ENCODE measurements at places on chromosomes 7 and 10.

DNA sequence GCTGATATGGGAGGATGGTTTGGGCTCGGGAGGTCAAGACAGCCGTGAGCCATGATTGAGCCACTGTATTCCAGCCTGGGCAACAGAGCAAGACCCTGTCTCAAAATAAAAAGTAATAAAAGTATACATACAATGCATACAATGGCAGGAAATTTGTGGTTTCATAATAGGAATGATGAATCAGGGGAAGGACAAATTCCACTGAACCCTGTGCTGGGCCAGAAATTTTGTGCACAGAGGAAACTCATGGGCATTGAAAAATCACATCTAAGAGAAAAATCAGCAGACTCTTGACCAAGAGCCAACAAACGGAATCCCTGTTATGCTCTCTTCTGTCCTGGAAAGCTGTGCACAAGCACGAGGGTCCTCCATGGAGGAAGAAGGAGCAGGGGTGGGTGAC lies 35.1 kb downstream of the SEM1 start:
- no peak for DNase-seq

DNA sequence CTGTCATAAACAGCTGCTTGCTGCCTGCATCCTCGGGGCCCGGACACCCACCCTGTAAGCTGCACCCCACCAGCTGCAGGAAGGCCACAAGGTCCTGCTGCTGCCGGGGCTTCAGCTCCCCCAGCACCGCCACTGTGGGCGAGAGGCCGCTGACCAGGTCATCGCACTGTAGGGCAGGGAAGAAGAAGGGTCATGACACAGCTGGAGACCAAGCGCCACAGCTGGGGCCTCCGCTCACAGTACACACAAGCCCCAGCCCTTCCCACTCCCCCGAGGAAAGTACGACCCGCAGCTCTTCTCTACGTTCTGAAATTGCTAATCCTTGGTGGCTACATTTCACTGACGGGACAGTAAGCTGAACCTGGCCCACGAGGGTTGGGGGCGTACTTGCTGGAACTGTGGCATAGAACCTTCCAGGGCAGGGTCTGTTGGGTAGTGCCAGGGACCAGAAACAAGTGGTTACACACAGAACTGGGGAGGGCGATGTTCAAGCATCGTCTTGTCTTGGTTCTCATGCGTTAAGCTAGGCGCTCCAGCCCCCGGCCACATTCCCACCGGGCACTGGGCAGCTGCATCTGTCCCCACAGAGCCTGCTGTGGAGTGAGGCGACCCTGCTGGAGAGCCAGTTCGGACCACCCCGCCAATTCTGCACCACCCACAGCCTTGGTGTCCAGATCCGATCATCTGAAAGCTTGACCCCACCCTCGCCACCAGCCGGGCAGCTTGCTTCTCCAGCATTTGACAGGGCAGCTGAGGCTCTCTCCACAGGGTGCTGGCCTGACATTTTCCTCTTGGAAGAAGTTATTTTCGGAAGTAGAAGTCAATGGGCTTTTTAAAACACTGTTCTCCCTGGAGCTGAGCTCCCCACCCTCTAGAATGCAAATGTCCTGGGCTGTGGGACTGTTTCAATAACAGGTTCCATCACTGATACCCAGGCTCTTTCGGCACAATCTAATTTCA lies 50.8 kb downstream of the GSDME start:
- DNase-seq, result no peak

DNA sequence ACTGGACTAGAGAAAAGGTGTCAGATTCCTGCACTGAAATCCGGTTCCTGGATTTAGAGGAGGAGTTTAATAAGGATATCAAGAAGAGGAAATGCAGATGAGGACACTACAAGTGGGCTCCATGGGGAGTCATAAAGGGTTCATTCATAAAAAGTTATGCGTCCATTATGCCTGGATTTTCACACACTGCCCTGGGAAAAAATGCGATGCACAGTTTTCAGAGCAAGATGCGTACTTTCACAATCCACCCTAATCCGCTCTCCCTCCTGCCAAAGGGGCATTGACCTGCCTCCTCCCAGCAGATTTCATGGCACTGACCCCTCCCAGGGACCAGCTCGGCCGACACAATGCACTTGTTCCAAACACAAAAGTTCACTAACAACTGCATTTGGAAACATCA lies 42.2 kb upstream of the OPALIN start:
- no peak for DNase-seq

GRCh38 chr7:36567699-36568451 lies 156.4 kb downstream of the AOAH start:
- DNase-seq, result no peak

DNA sequence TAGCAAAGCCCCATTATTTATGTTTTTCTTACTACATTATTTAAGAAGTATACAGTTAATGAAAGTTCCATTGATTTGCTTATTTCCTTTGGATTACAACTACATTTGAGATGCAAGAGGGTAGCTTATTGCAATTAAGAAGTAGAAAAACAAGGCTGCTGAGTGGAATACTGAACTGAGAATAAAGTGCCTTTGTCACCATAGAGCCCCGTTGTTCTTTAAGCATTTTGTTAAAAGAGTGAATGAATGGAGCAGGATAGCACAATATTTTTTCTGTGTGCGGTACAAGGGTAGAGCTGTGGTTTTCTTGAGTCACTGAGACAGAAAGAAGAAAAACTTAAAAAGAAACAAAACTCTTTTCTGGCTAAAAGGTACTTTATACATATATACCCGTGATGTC lies 45.6 kb downstream of the ZNF277 start:
- no peak for DNase-seq

- no peak for DNase-seq
Observed at GRCh38 chr7:142100634-142101033, 10.9 kb upstream of the MGAM2 start.

DNA sequence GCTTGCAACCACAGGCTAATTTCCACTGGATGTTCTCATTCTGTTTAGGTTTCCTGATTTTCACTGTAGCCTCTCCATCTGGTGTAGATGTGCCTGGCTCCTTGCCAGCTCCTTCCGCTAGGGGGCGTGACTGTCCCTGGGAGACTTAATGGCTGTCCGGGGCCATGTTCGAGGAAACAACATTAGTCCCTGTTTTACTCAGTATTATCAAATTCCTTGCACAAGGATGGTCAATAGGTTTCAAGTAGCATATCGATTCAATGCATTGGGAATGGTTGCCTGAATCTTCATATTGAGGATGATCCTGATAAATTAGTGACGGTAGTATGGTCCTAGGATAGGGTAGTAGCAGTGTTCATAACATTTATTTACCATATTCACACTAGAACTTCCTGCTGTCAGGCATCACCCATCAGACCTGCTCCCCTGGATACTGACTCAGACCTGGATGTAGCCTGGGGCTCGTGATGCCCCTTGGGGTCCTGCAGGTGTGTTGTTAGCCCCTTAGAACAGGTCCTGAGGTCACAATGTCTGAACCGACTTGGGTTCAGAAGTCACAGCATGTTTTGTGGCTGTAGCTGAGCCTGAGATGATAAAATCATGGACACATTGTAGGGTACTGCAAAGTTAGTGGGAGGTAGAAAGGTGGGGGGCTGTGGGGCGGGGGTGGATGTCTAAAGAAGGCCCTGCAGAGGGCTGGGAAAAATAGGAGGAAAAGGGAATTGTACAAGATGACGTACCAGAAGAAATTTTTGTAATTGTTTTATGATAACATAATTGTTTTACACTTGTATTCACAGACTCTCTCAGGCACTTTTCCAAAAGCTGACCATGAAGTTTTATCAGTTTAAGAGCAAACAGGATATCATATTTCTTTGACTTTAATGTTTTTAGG lies 8.9 kb upstream of the EXOC6 start:
- peak; percentile 32 for DNase-seq

DNA sequence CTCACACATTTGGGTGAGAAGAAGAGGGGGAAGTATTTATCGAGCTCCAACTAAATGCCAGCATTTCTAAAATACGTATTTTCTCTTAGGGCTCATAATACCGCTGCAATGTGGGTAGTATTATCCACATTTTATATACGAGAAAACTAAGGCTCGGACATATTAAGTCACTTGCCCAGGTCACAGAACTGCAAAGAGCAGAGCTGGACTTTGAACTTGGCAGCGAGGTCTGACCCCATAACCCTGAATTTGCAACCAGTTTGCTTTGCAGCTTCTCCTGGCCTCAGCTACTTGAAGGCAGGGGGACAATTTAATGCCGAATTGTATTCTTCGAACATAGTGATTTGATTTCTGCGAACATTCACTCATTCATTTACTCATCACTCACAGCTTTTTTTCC lies 7.2 kb downstream of the ABLIM1 start:
- no peak for DNase-seq

DNA sequence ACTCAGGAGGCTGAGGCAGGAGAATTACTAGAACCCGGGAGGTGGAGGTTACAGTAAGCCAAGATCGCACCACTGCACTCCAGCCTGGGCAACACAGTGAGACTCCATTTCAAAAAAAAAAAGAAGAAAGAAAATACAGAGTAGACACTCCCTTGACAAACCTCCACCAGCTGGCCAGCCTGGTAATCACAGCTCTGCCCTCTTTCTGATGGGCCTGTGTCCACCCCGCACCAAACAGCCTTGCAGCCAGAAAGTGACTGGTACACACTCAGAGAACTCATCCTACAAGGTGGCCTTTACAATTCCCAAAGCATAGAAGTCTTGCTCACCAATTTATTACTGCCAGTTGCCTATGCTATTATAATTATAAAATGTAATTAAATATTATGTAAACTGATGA lies 66.6 kb downstream of the COBL start:
- no peak for DNase-seq

GRCh38 chr7:149093228-149093627 lies 2.7 kb upstream of the ZNF786 start:
- DNase-seq, result no peak

- no peak for DNase-seq
Observed at GRCh38 chr7:148173369-148173768, 417.2 kb upstream of the C7orf33 start.

DNA sequence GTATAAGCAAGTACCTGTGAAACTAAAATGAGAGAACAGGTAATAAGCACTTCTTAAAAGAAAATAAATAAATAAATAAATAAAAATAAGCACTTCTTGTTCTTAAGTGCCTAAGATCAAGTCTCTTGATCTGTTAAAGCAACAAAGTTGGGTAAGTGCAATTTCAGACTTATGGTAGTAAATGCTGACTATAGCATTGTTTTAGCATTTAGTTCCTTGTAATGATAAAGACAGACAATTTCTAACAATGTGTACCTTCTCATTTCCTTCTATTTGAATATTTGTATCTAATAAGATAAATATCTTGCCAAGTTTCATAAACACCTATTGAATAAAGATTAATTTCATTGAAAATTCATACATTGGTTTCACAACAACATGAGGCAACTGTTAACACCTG lies 87.4 kb downstream of the GALNT11 start:
- no peak for DNase-seq

GRCh38 chr10:88178758-88179157 lies 315.3 kb downstream of the PTEN start:
- DNase-seq, result no peak

GRCh38 chr10:92303096-92303495 lies 12.1 kb downstream of the MARCHF5 start:
- DNase-seq, result no peak

GRCh38 chr10:4082861-4083260 lies 297.9 kb upstream of the KLF6 start:
- no peak for DNase-seq

DNA sequence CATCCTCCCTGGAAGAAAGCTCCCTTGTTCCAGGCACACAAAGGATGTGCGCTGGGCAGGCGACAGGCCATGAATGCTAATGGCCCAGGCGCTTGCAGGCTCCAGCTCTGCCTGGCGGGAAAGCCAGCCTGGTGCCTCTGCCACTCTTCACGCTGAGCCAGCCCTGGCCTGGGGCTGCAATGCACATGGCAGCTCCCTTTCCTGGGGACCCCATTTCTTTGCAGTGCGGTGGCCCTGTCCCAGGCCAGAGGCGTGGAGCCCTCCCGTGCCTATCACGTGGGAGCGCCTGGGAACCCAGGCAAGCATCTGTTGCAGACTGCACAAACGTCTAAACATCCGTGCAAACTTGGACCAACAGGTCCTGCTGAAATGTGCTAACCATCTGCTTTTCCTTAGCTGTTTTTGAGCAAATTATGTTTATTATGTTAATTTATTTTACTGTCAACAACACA lies 152.1 kb upstream of the LYZL2 start:
- DNase-seq, result no peak

GRCh38 chr7:118907911-118908527 lies 683.5 kb downstream of the ANKRD7 start:
- DNase-seq, result no peak

- DNase-seq, result no peak
Observed at GRCh38 chr10:17873946-17874345, 64.8 kb downstream of the MRC1 start.

GRCh38 chr10:127872871-127873600 lies 19.7 kb downstream of the CLRN3 start:
- no peak for DNase-seq

- DNase-seq, result peak; percentile 44
Observed at GRCh38 chr7:35975851-35976454, 175.1 kb downstream of the SEPTIN7 start.

GRCh38 chr10:125050383-125050782 lies 108.5 kb downstream of the ZRANB1 start:
- DNase-seq, result no peak

DNA sequence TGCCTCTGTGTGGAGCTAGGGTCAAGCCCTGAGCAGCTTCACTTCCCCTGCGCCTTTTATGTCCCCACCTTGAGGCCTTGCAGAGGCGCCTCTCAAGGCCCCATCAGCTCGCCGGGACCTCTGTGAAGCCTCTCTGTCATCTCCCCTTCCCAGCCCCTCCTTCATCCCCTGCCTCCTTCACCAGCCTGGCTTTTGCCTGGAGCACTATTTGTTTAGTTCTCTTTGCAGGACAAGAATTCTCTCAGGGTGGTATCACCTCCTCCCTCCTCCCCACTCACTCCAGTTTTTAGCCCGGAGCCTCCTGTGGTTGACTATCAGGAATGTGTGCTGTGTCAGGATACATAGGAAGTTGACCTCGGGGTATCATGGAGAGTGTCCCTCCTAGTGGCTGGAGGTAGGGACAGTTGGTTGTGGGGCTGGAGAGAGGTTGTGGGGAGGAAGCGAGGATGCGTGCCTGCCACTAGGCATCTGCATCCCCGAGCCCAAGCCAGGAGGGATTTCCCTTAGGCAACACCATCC lies 89.8 kb upstream of the ANLN start:
- DNase-seq, result no peak

DNA sequence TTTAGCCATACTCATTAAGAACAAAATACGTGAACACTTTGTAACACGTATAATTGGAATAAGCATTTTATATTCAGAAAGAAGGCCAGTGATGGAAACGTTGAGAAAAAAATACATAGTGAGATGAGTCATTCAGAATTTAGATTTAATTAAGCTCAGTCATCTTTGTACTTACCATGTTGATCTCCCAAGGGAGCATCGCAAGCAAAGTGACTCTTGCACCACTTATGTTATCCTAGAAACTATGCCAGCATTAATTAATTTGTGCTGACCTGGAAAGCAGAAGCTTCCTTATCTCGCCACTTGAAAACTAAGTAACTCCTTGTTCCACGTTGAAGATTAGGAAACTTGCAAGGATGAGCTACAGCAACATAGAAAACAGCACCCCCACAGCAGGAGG lies 9.7 kb upstream of the MPP7 start:
- DNase-seq, result no peak

- DNase-seq, result no peak
Observed at GRCh38 chr7:104933521-104933988, 80.5 kb upstream of the KMT2E start.

GRCh38 chr10:71132321-71132810 lies 80.0 kb upstream of the UNC5B start:
- DNase-seq, result no peak

GRCh38 chr7:151327659-151328058 lies 14.0 kb upstream of the NUB1 start:
- no peak for DNase-seq

- DNase-seq, result no peak
Observed at GRCh38 chr10:85741626-85742300, 624.8 kb downstream of the GRID1 start.

- DNase-seq, result no peak
Observed at GRCh38 chr7:123600876-123601275, 745 bp upstream of the ASB15 start.
